Type B pancreatic cell (in vitro differentiated cells): ENCODE measurements at places on chromosomes 4 and X. TPM values are rescaled to one million over a fixed set of nuclear protein-coding genes. Genes with fewer than 3 reads are reported as not detected.
A peak's percentile ranks its signal among the peaks of the same experiment; 100 is the strongest.

The F8A1 gene
- 16.1 and 20.7 TPM in 2 replicates for total RNA-seq

The GALNTL6 gene
- 0.71 and 1.7 TPM in 2 replicates for total RNA-seq

The HPF1 gene
- total RNA-seq = 23.2 and 32.3 TPM in 2 replicates

- no peaks in the 10 kb centered on the region for H3K4me1 ChIP-seq
- H3K27me3 ChIP-seq = peaks cover 15% of the 10 kb centered on the region
- no peak overlapping the region for H3K27ac ChIP-seq
Measured at GRCh38 chr4:121898150-121898549, 27.9 kb upstream of the BBS7 start.

- no peaks in the 10 kb centered on the region for H3K27me3 ChIP-seq
- H3K4me1 ChIP-seq = peaks cover 17% of the 10 kb centered on the region
- DNase-seq = no peak
- H3K27ac ChIP-seq = no peak overlapping the region
- H3K4me3 ChIP-seq = no peak overlapping the region
Measured at GRCh38 chr4:61376301-61376700, 176.2 kb downstream of the ADGRL3 start.

- H3K4me1 ChIP-seq = peaks cover 38% of the 10 kb centered on the region
- no peaks in the 10 kb centered on the region for H3K27me3 ChIP-seq
- no peaks in the 10 kb centered on the region for H3K36me3 ChIP-seq
- DNase-seq = no peak
- peak overlapping the region; percentile 26 for H3K4me3 ChIP-seq
Measured at GRCh38 chr4:18935659-18936345, 914.2 kb upstream of the LCORL start.

DNA sequence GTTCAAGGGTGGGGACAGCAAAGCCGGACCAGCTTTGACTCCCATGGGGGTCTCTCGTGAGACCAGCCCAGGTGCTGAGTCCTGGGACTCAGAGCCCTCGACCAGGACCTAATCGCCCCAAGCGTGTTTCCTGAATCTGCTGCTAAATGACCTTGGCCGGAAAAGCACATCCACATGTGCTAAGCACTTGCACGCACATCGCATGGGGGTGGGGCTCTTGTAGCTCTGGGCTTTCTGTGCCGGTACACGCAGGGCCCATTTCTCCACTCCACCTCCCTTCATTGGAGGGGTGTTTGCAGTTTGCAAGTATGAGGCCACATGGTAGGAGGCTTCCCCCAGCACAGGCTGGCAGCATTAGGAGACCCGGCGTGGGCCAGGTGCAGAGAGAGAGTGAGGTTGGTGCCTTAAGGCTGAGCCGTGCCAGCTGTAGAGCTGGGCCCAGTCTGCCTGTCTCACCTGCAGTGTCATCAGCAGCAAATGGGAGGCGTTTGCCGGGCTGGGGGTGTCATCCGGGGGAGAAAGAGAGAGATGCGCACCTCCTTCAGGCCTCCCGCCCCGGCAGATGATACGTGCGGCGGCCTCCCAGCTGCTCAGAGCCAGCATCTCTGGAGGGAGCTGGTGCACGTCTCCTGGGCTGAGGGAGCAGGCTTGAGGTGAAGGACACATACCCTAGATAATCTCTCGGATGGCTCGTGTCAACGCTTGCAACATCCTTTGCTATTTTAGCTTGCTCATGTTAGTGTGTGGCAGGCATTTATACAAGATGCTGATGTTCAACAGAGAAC is 45.2 kb upstream of the CLCN4 start:
- no peak for DNase-seq
- no peak overlapping the region for H3K27ac ChIP-seq
- no peaks in the 10 kb centered on the region for H3K4me1 ChIP-seq

GRCh38 chr4:32136081-32136787 is 1416.1 kb downstream of the PCDH7 start:
- no peaks in the 10 kb centered on the region for H3K27me3 ChIP-seq
- DNase-seq = no peak
- H3K36me3 ChIP-seq = no peaks in the 10 kb centered on the region
- peaks cover 4% of the 10 kb centered on the region for H3K4me1 ChIP-seq
- no peak overlapping the region for H3K27ac ChIP-seq

DNA sequence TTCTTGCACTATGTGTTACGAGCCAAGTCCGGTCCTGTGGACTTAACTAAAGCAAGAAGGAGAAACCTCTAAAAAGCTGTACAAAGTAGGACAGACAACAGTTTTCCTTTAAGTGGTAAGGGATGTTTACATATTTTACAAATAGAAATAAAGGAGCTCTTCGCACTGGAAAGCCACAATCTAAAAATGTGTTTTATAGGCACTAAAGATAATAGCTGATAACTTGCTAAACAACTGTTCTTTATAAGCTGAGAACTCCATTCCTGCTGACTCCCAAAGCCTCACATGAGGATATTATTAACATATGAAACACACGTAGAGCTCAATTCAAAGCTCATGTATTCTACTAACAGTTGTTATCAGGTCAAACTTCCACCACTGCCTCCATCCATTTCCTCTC is 519.9 kb downstream of the INPP4B start:
- H3K36me3 ChIP-seq = no peaks in the 10 kb centered on the region
- no peak for DNase-seq
- no peak overlapping the region for H3K27ac ChIP-seq
- H3K27me3 ChIP-seq = no peaks in the 10 kb centered on the region
- H3K4me3 ChIP-seq = no peak overlapping the region
- H3K4me1 ChIP-seq = peaks cover 4% of the 10 kb centered on the region

GRCh38 chrX:136814847-136815750 is 34.4 kb upstream of the ARHGEF6 start:
- no peak overlapping the region for H3K4me3 ChIP-seq
- DNase-seq = no peak
- no peaks in the 10 kb centered on the region for H3K4me1 ChIP-seq
